ENCODE measurements at places on chromosomes 5 and 9. TPM values are rescaled to one million over a fixed set of nuclear protein-coding genes. Genes with fewer than 3 reads are reported as not detected.

TSPAN17 gene
- total RNA-seq = 11.1 TPM

PCDHGA11 gene
- 9.3 TPM for total RNA-seq

CD72 gene
- total RNA-seq = not detected

CCNO gene
- total RNA-seq = not detected

GRCh38 chr9:99038484-99038820, 66.5 kb upstream of the TGFBR1 start:
- no peaks in the 10 kb centered on the region for H3K4me1 ChIP-seq
- no peak overlapping the region for H3K4me3 ChIP-seq

DNA sequence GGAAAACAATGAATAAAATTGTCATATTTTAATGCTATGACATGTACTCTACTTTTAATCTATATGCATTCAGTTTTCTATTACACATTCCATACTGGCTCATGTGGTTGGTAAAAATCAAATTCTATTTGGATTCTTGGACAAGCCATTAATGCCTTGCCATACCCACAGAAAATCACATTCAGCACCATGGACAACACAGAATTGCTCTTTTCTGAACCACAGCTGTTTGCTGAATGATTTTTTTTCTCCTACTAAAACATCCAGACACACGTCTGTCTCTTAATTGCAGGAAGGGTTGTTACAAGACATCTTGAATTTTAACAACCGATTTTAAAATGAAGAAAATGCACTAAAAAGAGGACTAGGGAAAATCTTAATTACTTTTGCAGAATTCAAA, 675.6 kb downstream of the BRINP1 start:
- DNase-seq = no peak
- no peaks in the 10 kb centered on the region for H3K27me3 ChIP-seq
- H3K36me3 ChIP-seq = no peaks in the 10 kb centered on the region
- H3K27ac ChIP-seq = no peak overlapping the region

GRCh38 chr9:32326146-32326545, 58.3 kb upstream of the ACO1 start:
- no peak overlapping the region for H3K27ac ChIP-seq
- no peaks in the 10 kb centered on the region for H3K4me1 ChIP-seq
- no peak for DNase-seq
- H3K4me3 ChIP-seq = no peak overlapping the region

DNA sequence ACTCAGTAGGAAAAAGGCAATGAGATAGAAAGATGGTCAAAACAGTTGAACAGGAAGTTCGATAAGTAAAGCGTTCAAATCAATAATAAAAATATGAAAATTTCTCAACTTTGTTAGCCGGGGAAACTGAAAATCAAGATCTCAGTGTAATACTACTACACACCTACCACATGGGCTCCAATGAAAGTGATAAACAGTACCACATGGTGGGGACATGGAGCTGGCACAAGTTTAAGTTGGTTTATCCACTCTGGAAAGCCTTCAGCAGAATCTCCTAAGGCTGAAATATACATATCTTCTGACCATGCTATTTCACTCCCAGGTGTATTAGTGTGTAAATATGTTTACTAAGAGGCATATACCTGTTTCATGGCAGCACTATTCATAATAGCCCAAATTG, 126.8 kb downstream of the NXNL2 start:
- H3K27me3 ChIP-seq = no peaks in the 10 kb centered on the region
- no peaks in the 10 kb centered on the region for H3K36me3 ChIP-seq
- peaks cover 11% of the 10 kb centered on the region for H3K4me1 ChIP-seq
- no peak for DNase-seq
- H3K4me3 ChIP-seq = no peak overlapping the region

DNA sequence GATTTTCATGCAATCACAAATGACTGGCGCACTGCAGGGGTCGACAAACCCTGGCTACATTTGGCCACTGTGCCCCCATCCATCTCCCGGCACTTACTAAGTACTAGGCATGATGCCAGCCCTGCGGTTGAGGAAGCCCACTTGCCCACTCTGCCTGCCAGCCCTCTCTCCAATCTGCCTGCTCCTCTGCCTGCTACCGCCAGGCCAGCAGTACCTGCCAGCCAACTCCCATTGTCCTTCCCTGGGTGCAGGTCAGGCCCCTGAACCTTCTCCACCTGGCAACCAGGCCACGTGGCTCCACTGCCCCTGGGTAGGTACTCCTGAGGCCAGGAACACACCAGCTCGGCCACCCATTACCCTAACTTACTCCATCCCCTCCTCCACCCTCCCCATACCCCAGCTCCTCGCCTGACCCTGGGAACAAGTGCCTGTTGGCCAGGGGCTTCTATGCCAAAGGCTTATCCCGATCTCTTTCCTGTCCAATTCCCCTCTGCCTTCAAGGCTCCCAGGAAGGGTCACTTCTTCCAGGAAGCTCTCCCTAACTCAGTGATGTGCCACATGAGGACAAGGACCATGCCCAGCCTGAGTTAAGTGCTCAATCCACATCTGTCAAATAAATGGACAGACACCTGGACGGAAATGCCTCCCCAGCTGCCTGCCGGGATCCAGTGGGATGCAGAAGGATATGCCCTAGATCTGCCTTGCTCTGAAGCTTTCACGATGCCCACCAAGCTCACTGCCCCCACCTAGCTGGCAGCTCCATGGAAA, 6.6 kb downstream of the EEIG1 start:
- H3K4me1 ChIP-seq = peaks cover 100% of the 10 kb centered on the region
- peak overlapping the region; percentile 88 for H3K27ac ChIP-seq
- no peaks in the 10 kb centered on the region for H3K27me3 ChIP-seq
- no peaks in the 10 kb centered on the region for H3K36me3 ChIP-seq

GRCh38 chr9:92721548-92721947, 43.1 kb downstream of the BICD2 start:
- peaks cover 16% of the 10 kb centered on the region for H3K4me1 ChIP-seq
- H3K36me3 ChIP-seq = peaks cover 28% of the 10 kb centered on the region
- H3K4me3 ChIP-seq = no peak overlapping the region
- H3K27me3 ChIP-seq = no peaks in the 10 kb centered on the region
- no peak for DNase-seq
- no peak overlapping the region for H3K27ac ChIP-seq

DNA sequence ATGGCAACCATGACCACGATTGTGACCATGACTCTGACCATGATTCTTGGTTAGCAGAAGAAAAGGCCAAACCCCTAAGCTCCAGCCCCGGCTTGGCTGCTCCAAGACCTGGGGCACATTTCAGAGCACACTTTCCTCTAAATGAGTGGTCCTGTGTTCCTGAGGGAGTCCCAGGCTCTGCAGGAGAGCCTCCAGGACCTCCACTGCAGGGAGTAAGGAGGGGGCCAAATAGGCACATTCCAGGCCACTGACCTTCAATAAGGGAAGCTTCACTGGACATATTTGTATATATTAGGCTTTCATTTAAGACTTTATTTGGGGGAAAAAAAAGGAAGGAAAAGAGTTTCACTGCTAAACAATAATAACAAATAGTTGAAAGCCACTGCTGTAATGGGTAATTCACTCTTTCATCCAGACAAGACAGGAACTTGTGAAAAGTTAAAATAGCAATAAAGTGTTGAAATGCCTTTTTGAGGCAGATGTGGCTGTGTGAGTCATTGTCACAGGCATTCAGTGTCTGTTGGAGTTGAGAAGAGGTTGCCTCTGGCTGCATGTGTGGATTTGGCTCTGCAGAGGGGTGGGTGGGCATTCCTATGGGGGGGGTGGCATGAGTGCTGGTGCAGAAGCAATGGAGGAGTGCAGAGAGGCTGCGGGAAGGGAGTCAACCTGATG, 63.9 kb upstream of the TGFBR1 start:
- DNase-seq = no peak
- peaks cover 82% of the 10 kb centered on the region for H3K36me3 ChIP-seq
- no peak overlapping the region for H3K4me3 ChIP-seq
- H3K4me1 ChIP-seq = no peaks in the 10 kb centered on the region

DNA sequence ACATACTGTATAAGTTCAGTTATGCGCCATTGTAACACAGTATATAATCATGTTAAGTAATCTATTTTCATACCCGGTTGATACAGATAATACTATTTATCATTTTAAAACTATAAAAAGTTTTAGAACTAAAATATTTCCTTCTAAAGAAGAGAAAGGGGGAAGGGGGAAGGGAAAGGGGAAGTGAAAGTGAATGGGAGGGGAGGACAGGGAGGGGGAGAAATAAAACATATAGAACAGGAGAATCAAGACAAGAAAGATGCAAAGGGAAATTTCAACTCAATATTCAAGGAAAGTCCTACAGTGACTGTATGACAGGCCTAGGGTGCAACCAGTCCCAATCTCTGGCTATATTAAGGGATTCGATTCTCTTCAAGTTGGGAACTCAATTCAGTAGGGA, 1278.8 kb downstream of the MAT2B start:
- DNase-seq = no peak
- no peaks in the 10 kb centered on the region for H3K36me3 ChIP-seq
- no peak overlapping the region for H3K4me3 ChIP-seq
- H3K27ac ChIP-seq = no peak overlapping the region
- H3K27me3 ChIP-seq = no peaks in the 10 kb centered on the region
- H3K4me1 ChIP-seq = no peaks in the 10 kb centered on the region

- no peaks in the 10 kb centered on the region for H3K36me3 ChIP-seq
- H3K27me3 ChIP-seq = no peaks in the 10 kb centered on the region
- H3K27ac ChIP-seq = no peak overlapping the region
- peaks cover 3% of the 10 kb centered on the region for H3K4me1 ChIP-seq
- no peak overlapping the region for H3K4me3 ChIP-seq
These were observed 100.7 kb upstream of the SPRY4 start for GRCh38 chr5:142425286-142426065.

DNA sequence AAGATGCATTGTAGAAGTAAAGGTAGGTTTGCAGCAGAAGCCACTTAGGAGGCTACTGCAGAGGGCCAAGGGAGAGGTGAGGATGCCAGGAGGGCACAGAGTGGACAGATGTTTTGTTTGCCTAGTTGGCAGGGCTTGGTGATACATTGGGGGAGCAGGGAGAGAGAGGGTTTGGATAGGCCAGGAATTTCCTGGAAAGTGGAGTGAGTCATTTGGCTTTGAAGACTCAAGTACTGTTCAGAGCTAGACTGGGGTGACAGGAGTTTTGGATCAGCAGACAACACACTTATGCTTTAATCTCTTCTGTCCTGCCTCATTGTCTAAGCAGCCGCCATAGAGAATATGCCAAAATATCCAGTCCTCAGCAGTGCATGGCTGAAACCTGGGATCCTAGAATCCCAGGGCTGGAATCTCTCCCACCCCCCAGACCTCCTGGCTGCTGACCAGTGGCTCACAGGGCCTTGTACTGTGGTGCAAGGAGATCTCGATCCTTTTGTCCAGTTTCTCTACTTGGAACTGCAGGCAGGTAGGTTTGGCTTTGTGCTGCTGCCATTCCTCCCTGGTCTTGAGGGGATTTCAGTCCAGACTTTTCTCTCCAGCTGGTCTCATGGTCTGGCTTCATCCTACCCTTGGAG, 11.0 kb downstream of the TMEM268 start:
- no peaks in the 10 kb centered on the region for H3K36me3 ChIP-seq
- no peak for DNase-seq
- peaks cover 3% of the 10 kb centered on the region for H3K4me1 ChIP-seq
- no peak overlapping the region for H3K4me3 ChIP-seq
- H3K27me3 ChIP-seq = no peaks in the 10 kb centered on the region

GRCh38 chr5:106521701-106522100, 1149.0 kb downstream of the EFNA5 start:
- H3K4me1 ChIP-seq = no peaks in the 10 kb centered on the region
- H3K27me3 ChIP-seq = no peaks in the 10 kb centered on the region
- no peak for DNase-seq
- no peaks in the 10 kb centered on the region for H3K36me3 ChIP-seq
- H3K27ac ChIP-seq = no peak overlapping the region

SPINK7 gene
- total RNA-seq = not detected

CDKN2A gene
- total RNA-seq = 1.8 TPM

DNA sequence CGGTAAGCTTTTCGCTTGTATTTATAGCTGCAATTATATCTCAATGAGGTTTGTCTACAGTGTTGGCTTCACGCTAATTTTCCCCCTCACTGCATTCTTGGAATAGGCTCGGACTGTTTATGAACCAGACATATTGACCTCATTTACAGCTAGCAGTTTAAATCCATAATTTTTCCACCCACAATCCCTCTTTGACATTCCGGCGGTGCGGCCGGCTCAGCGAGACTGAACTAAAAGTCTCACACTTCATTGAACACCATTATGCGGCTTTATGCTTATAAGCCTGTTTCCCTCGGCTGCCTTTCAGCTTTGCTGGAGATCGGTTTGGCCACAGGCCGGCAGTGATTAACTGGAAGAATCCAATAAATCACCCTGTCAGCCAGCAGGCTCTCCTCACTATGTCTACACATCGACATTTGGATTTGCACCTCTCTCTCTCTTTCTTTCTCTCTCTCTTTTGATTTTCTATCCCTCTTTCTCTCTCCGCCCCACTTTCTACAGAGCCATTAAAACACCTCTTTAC, 315.0 kb upstream of the TLE4 start:
- H3K27ac ChIP-seq = no peak overlapping the region
- peaks cover 29% of the 10 kb centered on the region for H3K27me3 ChIP-seq

DNA sequence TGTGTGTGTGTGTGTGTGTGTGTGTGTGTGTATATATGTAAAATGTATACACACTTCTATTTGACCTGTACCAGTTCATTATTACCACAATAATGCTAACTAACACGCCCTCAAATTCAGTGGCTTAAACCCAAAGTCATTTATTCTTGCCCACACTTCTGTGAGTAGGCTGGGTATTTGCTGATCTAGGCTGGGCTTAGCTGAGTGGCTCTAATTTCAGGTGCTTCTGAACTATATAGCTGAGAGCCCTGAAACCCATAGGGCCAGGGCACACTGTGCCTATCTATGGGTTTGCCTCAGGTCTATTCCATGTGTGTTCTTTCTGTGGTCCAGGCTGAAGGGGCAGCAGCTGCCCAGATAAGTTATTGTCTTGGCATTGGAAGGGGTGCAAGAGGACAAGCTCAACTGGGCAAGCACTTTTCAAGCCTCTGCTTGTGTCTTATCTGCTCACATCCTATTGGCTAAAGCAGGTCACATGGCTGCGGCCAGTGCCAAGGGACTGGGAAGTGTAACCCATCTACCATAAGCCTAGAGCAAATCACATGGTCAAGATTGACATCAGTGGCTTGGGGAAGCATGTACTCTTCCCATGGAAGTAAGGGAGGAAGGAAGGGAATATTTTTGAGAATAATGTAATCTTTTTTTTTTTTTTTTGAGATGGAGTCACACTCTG, 139.9 kb downstream of the PALM2AKAP2 start:
- H3K36me3 ChIP-seq = no peaks in the 10 kb centered on the region
- no peak for DNase-seq
- no peaks in the 10 kb centered on the region for H3K27me3 ChIP-seq
- H3K27ac ChIP-seq = no peak overlapping the region
- H3K4me1 ChIP-seq = no peaks in the 10 kb centered on the region
- no peak overlapping the region for H3K4me3 ChIP-seq

DNA sequence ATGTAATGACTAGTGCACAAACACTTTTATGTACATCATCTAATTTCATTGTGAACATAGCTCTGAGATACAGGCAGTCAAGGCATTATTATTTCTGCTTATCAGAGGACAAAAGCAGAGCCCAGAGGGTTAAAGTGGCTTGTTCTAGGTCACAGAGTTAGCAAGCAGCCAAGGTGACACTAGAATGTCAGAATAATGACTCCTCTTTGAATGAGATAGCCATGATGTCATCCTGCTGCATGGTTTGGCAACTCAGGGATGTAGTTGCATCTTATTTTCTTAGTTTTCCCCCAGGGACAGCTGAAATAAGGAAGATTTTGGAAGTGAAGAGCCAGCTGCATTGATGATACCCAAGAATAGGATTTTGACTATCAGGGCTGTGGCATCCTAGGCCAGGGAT, 54.4 kb downstream of the KCNV2 start:
- no peak overlapping the region for H3K4me3 ChIP-seq
- DNase-seq = no peak
- H3K27me3 ChIP-seq = no peaks in the 10 kb centered on the region

Measured in tibial nerve (tissue), 4 donors.